GM04504 (cell line): ENCODE measurements at places on chromosomes 3 and 15.

GRCh38 chr15:63110428-63111026, 11.1 kb upstream of the LACTB start:
- DNase-seq, result no peak

DNA sequence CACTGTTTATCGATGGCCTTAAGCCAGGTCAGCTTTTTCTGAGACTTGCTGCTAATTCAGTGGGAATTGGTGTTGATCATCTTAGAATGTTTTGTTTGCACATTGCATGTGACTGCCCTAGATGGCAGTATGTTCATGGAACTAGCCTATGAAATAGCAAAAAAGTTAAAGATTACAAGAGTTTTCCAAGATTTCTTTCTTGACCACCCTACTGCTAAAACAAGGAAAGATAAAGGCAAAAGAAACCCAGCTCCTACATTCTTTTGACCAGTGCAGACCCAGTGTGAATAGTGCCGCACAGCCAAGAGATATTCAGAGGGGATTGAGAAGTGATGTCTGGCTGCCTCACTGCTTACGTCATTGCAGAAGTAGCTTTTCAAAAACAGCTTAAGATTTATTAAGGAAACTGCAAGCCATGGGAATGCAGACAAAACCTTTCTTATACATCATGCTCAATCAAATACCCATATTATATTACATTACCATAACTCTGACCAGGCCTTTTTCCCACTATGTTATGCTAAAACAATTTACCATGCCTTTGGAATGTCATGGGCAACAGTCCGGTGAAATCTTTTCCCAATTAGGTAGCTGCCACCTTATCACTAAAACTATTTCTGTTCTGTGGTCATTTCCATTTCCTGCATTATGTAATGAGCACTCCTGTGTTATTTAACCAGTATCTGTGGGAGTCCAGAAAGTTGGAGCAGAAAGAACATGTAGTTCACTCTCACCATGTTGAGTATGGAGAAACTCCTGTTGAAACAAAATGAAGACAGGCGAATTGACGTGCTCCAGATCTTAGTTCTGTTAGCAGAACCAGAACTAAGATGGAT, 6.0 kb downstream of the PHLDB2 start:
- peak; percentile 32 for DNase-seq

- no peak for DNase-seq
Observed at GRCh38 chr15:73141216-73141900, 89.1 kb downstream of the NEO1 start.

GRCh38 chr3:36988356-36988755, 4.6 kb downstream of the EPM2AIP1 start:
- no peak for DNase-seq

DNA sequence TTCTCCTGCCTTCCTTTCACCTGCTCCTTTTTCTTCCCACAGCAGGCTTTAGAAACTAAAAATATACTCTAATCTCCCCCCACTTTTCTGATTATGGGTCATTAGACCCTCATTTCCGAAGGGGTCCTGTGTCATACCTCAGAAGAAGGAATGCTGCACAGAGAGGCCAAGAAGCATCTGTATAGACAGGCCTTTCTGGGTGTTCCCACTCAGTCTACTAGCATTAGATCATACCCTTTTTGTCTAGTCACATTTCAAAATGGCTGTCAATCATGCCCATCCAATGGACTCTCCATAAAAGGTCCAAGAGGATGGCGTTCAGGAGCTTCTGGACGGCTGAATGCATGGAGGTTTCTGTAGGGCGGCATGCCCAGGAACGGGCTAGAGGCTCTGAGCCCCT, 192.2 kb downstream of the SUCLG2 start:
- no peak for DNase-seq

GRCh38 chr15:98728082-98728810, 79.9 kb downstream of the IGF1R start:
- no peak for DNase-seq

GRCh38 chr3:128481438-128481942, 11.5 kb downstream of the GATA2 start:
- no peak for DNase-seq

DNA sequence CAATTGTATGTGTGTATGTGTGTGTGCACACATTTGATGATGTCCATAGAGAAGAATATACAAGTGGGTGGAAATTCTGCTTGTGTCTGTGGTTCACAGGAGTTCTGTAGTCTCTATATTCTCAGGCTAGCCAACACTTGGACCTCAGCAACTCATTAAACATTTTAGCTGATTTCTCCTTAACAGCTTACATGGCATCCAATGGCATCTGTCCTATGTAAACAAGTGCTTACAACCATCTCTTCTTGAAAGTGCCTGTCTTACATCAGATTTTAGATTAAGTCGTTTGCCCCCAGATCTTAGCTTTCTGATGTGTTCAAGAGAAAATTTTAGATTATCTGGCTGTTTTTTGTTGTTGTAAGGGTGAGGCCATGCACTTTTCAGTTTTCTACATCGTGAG, 29.0 kb downstream of the ZNF662 start:
- DNase-seq, result no peak

DNA sequence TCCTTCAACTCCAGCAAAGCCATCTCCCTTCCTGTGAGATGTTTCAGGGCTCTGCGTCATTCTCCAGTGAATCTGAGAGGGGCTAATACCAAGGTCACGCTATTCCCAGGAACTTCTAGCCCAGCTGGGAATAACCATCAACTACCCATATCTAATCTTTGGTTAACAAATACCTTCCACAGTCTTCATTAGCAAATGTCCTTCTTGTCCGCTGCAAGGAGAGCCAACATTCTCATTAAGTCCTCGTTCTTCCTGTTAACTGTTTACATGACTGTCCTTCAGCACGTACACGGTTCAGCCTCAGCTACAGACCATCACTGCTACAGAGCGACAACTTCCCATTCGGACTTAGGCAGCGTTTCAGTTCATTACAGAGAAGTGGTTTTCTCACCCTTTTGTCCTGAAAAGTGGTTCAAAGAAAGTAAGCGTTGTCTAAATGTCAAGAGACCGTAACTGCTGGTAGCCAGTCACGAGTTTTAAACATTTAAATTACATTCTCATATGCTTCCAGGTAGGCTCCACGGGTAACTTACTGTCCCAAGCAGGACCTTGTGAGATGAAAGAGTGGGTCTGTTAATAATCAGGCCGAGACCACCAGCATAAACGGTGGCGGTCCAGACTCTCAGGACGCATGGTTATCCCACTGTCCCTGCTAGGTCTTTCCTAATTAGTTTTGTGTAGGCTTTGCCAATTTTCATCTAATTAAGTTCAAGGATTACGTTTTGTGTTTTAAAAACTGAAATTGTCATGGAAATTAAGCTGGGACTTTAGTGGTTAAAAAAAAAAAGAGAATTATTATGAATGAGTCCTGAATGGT, 63.8 kb downstream of the CHSY1 start:
- DNase-seq, result peak; percentile 88
